H4 (cell line): ENCODE measurements at places on chromosomes 1 and 21.
A peak's percentile ranks its signal among the peaks of the same experiment; 100 is the strongest.

DNA sequence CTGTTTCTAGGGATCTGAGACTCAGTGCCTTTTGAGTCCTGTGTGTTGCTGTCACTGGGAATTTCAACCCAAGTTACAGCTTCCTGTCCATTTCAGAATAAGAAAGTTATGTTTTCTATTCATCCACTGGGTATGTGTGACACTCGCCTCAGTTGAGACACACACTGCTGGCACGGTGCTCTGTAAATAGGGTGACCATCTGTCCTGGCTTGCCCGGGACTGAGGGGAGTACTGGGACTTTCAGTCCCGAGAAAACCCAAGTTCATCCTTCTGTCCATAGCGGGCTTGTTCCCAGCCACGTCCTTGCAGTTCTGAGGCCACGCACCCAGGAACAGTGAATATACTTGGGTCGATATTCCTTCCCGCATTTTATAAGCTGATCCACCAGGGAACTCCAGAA is 56.3 kb upstream of the DISP3 start:
- DNase-seq: no peak

DNA sequence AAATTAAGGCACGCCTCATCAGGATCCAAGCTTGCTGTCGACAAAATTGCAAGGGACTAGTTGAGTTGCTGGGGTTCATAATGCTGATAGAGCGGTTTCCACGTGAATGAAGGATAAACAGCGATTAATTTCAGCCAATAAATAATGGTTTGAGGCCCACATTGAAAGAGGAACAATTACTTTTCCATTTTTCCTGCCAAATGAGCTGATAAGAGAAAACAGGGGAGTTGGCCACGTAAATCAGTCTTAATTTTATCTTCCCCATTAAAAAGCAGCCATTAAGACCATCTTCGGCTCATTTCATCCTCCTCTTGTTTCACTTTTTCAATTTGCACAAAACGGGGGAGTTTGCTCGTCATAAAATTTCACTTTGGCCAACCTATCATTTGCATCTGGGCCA is 235.5 kb upstream of the RRP15 start:
- DNase-seq: no peak

DNA sequence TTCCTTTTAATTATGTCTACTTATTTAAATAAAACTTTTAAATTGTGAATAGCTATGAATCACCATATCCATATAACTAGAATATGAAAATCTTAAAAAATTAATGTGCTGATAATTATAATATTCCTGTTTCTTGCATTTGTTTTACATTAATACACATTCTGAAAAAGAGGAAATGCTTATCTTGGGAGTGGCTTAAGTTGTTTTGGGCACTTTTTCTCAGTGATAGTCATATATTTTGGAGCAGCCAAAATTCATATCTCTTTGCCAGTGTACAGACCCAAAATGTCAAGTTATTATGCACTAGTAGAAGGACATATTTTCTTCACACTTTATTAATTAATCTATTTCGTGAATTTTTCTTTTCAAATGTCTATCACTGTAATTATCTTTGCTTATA is 838.5 kb downstream of the USP25 start:
- no peak for DNase-seq

DNA sequence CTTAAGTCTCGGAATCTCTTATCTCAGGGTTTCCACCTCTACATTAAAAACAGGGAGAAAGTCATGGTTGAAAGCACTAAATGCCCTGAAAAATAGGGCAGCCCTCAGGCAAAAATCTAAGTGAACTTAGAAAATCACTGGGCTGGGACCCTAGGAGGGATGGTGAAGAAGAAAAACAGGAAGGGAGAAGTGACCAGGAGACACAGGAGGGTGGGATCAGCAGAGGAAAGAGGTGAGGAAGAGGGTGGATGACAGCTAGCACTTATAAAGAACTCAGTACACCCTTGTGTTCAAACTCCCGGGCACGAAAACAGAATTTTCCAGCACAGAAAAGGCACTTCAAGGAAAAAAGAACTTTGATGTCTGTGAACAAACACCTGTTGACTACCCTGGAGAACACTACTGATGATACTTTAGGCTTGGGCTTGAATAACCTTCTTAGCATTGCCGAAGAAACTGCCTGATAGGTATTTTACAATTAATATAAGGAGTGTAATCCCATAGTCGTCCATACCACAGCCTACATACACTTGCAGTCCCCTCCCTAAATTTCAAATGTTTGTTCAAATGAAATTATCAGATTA is 2.0 kb downstream of the CHML start:
- no peak for DNase-seq

DNA sequence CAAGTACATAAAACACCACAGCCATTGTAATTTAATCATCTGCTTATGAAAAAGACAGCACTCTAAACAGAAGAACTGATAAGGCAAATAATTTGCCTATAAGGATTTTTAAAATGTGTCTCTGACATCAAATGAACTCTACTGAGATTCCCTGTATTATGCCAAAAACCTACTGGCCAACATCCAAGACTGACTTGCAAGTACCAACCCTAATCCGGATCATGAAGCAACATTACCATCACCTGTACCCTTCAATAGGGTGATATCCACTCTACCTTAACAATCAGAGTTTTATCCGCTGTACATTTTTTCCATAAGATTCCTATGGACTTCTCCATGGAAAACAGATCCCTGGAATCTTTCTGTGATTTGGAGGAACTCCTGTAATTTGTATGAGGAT is 4.6 kb downstream of the RGS7 start:
- DNase-seq: no peak

DNA sequence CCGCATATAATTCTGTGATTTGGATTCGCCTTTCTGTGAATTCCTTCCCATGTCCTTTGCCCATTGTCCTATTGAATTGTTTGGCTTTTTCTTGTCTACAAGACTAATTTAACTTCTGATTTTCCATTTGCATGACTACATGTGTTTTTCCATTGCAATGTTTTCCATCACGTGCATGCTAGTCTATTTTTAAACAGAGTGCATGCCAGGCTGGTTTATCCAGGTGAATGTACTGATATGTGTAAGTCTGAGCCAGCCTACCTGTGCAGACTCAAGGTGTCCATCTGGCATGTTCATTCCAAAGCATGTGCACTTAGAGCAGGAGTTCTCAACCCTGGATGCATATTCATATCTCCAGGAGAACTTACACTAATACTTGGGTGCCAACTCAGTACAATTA is 59.7 kb downstream of the INAVA start:
- DNase-seq: no peak

- DNase-seq: peak; percentile 40
These were observed 2.0 kb upstream of the FAM131C start for GRCh38 chr1:16075337-16076030.

DNA sequence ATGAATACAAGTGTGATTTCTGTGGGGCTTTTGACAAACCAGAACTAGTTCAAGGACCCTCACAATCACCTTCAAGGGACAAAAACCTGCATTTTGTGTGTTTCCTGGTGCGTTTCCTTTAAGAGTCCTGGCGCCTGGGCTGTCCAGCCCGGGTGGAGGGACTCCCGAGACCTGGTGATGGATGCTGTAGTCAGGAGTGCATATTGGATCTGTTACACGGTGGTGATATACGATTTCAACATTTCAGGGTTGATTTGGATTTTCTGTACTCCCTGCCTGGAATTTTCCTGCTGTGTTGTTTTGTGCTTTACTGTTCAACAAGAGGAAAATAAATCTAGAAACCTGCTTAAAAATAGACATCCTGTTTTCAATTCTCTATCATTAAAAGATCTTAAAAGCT is 162.0 kb downstream of the KIF26B start:
- no peak for DNase-seq

- no peak for DNase-seq
These were observed 40.1 kb downstream of the ZNF281 start for GRCh38 chr1:200369706-200370105.

- no peak for DNase-seq
These were observed 3.2 kb downstream of the USP25 start for GRCh38 chr21:15732996-15733329.

DNA sequence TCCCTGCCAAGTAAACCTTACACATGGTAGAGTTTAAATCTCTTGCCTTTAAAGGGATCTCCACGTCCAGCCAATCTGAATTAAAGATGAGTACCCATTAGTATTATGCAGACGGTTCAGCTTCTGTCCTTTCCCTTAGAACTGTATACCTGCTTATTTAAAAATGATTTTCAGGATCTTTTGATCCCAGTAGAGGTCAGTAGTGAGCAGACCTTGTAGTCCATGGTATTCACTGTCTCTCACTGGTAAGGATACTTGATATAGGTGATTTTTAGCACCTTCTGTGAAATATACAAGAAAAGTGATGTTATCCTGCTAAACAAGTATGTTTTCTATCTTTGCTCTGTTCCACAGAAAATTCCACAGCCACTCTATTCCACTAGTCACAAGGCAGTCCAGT is 1211.6 kb upstream of the ADGRL4 start:
- DNase-seq: peak; percentile 46

DNA sequence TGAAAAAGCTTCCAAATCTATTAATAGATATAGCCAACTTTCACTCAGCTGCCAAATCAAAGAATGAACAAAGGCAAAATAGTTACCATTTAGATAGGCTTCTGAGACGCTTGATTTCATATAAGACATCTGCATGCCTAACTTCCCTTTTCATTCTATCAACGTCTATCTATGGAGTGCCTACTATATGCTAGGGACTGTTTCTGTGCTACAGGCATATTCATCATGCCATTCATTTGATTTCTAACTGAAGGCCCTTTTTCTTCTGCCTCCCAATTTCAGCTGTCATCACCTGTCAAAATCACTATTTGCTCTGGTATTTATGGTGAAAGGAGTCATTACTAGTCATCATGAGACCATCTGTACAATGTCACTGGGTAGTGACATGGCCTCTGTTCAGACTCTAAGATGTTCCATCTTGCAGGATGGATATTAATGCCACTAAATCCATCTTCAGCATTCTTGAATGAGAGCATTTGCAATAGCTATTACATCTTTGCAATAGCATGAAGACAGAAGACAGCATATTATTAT is 4.3 kb upstream of the KRTAP13-1 start:
- DNase-seq: no peak

GRCh38 chr1:67458663-67459062 is 28.5 kb upstream of the SERBP1 start:
- DNase-seq: no peak

DNA sequence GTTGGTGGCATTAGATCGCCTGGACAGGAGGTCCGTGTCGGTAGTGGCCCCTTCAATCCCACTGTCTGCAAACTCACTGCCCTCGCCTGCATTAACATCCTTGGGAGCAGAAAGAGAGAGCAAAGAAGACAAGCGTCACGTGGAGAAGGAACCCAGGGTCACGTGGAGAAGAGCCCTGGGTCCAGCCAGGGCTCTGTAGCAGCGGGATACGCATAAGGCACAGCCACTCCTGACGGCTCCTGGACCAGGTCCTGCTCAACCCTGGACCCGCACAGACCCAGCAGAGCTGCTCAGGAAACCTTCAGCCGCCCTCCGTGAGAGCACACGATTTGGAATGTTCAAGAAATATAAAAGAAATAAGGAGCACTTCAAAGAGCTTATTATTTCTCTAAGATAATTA is 92.0 kb downstream of the TIAM1 start:
- no peak for DNase-seq

- DNase-seq: no peak
These were observed 114.7 kb downstream of the MAP3K21 start for GRCh38 chr1:233442026-233442780.
